ENCODE measurements at places on chromosomes 12 and 14.
A peak's percentile ranks its signal among the peaks of the same experiment; 100 is the strongest.

DNA sequence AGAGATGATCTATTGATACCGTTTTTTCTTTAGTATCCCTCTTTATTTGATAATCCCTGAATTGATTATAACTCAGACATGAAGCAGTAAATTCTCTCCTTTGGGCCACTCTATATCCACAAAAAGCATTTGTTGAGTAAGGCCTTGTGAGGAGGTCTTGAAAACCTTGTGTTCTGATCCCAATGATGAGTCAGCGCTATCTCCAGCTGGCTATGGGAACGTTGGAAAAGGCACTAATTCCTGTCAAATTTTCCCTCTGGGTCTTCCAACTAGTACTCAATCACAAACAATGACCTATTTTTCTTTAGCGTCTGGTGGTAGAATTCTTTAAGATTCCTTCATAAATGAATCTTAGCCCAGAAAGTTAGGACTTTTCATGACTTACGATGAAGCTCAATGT, 168.4 kb upstream of the LRIG3 start:
- no peak overlapping the region for H3K27ac ChIP-seq
- H3K27me3 ChIP-seq: no peaks in the 10 kb centered on the region
- H3K4me3 ChIP-seq: no peak overlapping the region
- H3K36me3 ChIP-seq: no peaks in the 10 kb centered on the region
- DNase-seq: no peak

DNA sequence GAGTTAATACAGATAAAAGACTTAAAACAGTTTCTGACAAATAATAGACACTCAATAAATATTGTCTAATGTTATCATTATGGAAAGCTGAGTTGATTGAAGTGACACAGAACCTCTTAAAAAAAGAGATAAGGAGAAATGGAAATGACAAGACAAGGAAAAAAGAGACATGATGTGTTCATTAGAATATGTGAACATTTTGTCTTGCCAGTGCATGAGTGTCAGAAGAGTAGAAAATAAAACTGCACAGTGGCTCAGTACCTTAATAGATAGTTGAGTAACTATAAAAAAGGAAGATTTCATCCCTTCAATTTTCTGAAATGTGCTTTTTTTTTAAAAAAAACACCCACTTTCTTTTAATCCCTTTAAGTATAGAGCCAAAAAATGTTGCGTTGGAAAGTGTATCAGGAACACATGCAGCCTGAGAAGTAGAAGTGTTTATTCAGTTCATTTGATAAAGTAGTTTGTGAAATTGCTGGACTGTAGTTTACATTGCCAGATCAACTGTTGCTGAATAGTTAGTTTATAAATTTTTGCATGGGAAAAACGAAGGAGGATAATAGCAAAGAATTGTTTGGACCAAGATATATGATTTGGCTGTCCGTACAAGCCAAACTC, 56.6 kb upstream of the ACSS3 start:
- H3K4me1 ChIP-seq: peaks cover 8% of the 10 kb centered on the region
- H3K36me3 ChIP-seq: no peaks in the 10 kb centered on the region
- H3K4me3 ChIP-seq: no peak overlapping the region
- DNase-seq: no peak
- H3K27ac ChIP-seq: no peak overlapping the region

DNA sequence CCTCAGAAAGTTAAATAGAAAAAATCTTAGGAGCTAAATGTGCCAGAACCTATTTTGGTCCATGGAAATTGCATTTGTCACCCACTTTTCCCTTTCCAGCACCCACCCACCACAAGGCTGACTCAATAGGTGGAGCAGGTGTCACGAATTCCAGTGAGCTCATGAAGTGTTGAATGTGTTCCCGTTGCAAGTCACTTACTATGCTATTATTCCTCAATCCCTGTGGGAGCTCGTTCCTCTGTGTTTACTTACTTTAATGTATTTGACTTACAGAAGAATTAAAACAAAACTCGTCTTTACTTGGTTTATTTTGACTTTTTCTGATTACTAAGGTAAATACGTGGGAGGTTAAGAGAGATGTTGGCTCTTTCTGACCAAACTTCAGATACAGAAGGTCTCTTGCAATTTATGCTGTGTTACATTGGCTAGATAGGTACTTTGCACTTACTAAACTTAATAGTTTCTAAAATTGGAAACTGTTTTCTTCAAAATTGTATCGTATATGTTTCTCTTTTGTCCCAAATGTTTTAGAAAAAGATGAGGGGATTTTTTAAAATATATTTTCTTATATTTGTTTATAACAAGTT, 269.4 kb upstream of the NOVA1 start:
- no peak for DNase-seq
- H3K27me3 ChIP-seq: no peaks in the 10 kb centered on the region
- no peak overlapping the region for H3K27ac ChIP-seq
- no peaks in the 10 kb centered on the region for H3K4me1 ChIP-seq
- no peak overlapping the region for H3K4me3 ChIP-seq

DNA sequence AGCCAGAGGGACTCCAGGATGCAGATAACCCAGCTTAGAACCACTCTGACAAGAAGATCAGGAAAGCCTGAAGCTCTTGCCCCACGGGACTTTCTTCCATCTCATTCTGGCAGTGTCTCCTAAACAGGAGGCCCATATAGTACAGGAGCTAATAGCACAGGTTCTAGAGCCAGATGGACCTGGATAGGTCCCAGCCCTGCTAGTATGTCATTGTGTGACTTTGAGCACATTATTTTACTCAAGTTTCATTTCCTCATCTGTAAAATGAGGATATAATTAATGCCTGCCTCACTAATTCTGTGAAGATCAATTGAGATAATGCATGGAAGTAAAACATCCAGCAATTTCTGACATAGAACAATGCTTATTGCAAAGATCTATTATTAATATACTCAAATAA, 66.5 kb upstream of the GZMB start:
- H3K4me3 ChIP-seq: no peak overlapping the region
- DNase-seq: no peak
- H3K27ac ChIP-seq: no peak overlapping the region
- peaks cover 4% of the 10 kb centered on the region for H3K4me1 ChIP-seq
- no peaks in the 10 kb centered on the region for H3K36me3 ChIP-seq
- H3K27me3 ChIP-seq: no peaks in the 10 kb centered on the region

GRCh38 chr12:116245189-116245588, 32.3 kb downstream of the MED13L start:
- no peak overlapping the region for H3K4me3 ChIP-seq
- DNase-seq: no peak
- no peak overlapping the region for H3K27ac ChIP-seq
- no peaks in the 10 kb centered on the region for H3K36me3 ChIP-seq

- H3K36me3 ChIP-seq: no peaks in the 10 kb centered on the region
- no peak overlapping the region for H3K4me3 ChIP-seq
- no peaks in the 10 kb centered on the region for H3K27me3 ChIP-seq
- H3K27ac ChIP-seq: no peak overlapping the region
These were observed 684.9 kb upstream of the TMEM132C start for GRCh38 chr12:127582074-127582473.

DNA sequence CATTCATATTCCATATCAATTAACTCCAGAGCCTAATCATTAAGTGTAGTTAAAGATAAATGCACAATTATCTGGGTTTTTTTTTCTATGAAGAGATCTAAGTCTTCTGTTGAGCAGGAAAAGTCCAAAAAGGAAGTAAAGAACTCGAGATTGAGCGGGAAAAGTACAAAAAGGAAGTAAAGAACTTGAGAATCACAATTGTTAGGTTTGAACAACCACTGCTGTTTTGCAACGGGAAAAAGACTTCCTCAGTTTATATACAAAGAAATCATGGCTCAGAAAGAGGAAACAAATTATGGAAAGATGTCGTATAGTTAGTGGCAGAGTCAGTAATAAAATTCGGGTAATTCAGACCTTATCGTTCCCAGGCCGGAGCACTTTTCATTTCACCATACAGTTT, 63.3 kb downstream of the PPP1R12A start:
- H3K27ac ChIP-seq: no peak overlapping the region
- peaks cover 32% of the 10 kb centered on the region for H3K36me3 ChIP-seq
- no peaks in the 10 kb centered on the region for H3K27me3 ChIP-seq
- no peak for DNase-seq
- H3K4me3 ChIP-seq: no peak overlapping the region

GRCh38 chr12:82688035-82688501, 1.4 kb downstream of the TMTC2 start:
- no peak for DNase-seq
- peak overlapping the region; percentile 93 for H3K4me3 ChIP-seq
- no peaks in the 10 kb centered on the region for H3K36me3 ChIP-seq
- no peaks in the 10 kb centered on the region for H3K4me1 ChIP-seq
- no peaks in the 10 kb centered on the region for H3K27me3 ChIP-seq

- H3K27me3 ChIP-seq: no peaks in the 10 kb centered on the region
- DNase-seq: no peak
- no peaks in the 10 kb centered on the region for H3K36me3 ChIP-seq
- H3K4me3 ChIP-seq: no peak overlapping the region
These were observed 42.7 kb downstream of the GTF2A1 start for GRCh38 chr14:81178063-81178462.

DNA sequence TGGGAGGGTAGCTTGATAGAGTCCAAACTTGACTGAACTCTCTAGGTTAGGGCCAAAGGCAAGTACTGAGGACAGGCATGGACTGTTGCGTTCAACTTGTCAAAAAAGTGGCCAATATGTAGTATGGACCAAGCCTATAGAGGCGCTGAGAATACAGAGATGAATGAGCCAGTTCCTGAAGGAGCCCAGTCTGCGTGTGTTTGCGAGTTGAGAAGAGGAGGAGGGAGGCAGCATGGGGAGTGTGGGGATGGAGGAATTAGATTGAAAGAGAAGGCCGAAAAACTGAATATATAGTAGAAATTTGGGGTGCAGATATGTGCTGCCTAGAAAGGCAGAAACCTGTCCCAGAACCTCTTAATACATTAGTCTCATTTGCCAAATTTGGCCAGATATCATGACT, 412.4 kb downstream of the PCNX1 start:
- H3K4me3 ChIP-seq: peak overlapping the region; percentile 68
- H3K36me3 ChIP-seq: no peaks in the 10 kb centered on the region
- no peaks in the 10 kb centered on the region for H3K27me3 ChIP-seq
- peaks cover 2% of the 10 kb centered on the region for H3K4me1 ChIP-seq
- DNase-seq: no peak

DNA sequence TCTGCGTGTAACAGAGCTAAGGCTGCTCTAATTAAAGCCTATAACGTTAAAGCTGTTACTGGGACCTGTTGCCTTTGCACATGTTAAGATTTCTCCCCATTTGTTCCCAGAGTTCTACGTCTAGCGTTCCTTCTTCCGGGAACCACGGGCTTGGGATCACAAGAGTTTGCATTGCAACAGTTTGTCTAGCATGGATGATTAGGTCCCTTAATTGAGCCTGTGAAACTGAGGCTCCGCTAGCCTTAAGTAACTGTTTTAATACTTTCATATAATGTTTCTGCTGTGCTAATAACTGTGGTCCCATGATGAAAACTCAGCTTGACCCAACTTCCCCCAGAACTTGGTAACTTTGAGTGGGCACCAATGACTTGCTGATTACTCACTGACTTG, 16.7 kb upstream of the LYZ start:
- H3K36me3 ChIP-seq: no peaks in the 10 kb centered on the region
- peaks cover 9% of the 10 kb centered on the region for H3K27me3 ChIP-seq
- DNase-seq: no peak
- H3K27ac ChIP-seq: no peak overlapping the region

DNA sequence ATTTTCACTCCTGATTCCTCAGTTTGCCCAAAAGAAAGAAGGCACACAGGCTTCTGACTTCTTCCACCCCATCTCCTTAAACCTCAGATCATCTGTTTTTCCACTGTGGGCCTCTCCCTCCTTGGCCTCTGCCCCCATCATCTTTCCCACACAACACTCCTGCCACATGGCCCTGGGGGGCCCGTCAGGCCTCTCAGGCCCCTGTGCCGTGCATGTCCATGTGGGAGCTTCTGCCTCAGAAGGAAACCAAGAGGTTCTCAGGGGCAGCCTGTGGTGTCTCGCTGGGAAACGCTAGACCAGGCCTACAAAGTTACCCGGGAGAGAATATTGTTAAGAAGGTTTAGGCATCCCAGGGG, 8.0 kb downstream of the KLHL33 start:
- no peak overlapping the region for H3K27ac ChIP-seq
- DNase-seq: no peak
- no peaks in the 10 kb centered on the region for H3K27me3 ChIP-seq
- H3K4me1 ChIP-seq: no peaks in the 10 kb centered on the region
- no peaks in the 10 kb centered on the region for H3K36me3 ChIP-seq

DNA sequence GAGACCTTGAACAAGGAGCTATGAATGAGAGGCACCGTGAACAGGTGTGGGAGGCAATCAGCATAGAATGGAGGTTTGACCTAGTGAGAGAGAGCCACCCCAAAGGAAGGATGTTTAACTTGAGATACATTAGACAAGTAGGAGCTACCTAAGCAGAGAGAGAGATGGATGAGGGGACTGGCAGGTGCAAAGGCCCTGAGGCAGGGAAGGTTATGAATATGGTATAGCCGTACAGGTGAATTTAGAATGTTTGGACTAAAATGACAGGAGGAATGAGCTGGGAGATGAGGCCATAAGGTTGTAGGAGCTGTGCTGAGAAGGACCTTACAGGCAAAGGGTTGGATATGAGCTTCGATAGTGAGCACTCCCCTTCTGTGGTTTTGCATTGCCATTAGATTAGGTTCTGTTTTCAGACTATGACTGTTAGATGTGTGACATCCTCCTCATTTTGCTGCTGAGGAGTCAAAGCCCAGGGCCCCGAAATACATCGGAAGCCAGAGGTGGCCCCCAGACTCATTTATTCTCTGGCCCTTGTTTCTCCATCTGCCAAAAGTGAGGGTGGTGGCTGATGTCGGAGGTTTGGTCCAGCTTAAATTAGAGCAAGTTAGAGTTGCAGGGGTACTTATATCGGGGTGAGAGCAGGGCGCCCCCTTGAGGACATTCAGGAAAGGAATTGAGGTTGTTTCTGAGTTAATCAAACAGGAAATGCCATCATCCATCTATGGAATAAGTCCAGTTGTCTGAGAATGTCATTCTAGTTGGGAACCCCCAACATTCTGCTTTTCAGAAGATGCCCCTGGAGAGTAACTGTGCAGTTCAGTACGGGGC, 29.4 kb downstream of the SLC24A4 start:
- H3K27me3 ChIP-seq: no peaks in the 10 kb centered on the region
- no peaks in the 10 kb centered on the region for H3K4me1 ChIP-seq
- DNase-seq: no peak
- no peak overlapping the region for H3K4me3 ChIP-seq
- no peak overlapping the region for H3K27ac ChIP-seq
- H3K36me3 ChIP-seq: no peaks in the 10 kb centered on the region

GRCh38 chr12:114684870-114685273, 897 bp upstream of the TBX3 start:
- DNase-seq: no peak
- H3K27ac ChIP-seq: peak overlapping the region; percentile 88
- peaks cover 49% of the 10 kb centered on the region for H3K27me3 ChIP-seq
- H3K4me1 ChIP-seq: peaks cover 9% of the 10 kb centered on the region
- no peaks in the 10 kb centered on the region for H3K36me3 ChIP-seq
- H3K4me3 ChIP-seq: peak overlapping the region; percentile 89

GRCh38 chr12:104638851-104639240, 182.1 kb downstream of the CHST11 start:
- H3K4me1 ChIP-seq: peaks cover 16% of the 10 kb centered on the region
- H3K4me3 ChIP-seq: no peak overlapping the region
- H3K27ac ChIP-seq: peak overlapping the region; percentile 22
- DNase-seq: no peak
- no peaks in the 10 kb centered on the region for H3K36me3 ChIP-seq
